CD4-positive, alpha-beta T cell treated with Interleukin-2 at 100 ng/mL for 4 hours (primary cell): ENCODE measurements at places on chromosomes 3 and 15.

- DNase-seq: no peak
These were observed 636 bp upstream of the EIF1B start for GRCh38 chr3:40308725-40309417.

- DNase-seq: no peak
These were observed 90.9 kb downstream of the SAMMSON start for GRCh38 chr3:70090322-70090913.

DNA sequence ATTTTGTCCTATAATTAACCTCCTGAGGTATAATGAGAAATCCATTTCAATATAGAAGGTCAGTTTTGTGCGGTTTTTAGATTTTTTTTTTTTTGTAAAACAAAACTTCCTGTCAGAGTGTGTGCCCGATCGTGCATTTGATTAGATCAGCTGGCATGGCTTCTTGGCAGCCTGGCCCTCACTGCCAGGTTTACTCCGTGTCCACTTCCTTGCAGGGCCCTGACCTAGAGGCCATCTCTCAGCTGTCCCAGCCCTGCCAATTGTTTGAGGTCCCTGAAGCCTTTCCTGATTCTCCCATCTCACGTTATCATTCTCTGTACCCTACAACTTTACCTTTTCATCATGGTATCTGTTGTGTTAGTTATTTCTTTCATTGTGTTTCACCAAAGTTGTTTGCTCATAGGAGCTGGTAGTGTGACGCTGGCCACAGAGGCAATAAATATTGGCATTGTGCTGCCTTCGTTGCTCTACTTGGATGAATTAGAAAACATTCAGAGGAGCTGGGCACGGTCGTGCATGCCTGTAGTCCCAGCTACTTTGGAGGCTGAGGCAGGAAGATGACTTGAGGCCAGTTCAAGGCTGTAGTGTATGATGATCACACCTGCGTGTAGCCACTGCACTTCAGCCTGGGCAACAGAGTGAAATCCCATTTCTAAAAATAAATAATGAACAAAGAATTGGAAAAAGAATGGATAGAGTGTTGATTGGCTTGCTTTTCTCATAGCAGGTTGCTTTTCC, 202.0 kb downstream of the GHSR start:
- DNase-seq: no peak

DNA sequence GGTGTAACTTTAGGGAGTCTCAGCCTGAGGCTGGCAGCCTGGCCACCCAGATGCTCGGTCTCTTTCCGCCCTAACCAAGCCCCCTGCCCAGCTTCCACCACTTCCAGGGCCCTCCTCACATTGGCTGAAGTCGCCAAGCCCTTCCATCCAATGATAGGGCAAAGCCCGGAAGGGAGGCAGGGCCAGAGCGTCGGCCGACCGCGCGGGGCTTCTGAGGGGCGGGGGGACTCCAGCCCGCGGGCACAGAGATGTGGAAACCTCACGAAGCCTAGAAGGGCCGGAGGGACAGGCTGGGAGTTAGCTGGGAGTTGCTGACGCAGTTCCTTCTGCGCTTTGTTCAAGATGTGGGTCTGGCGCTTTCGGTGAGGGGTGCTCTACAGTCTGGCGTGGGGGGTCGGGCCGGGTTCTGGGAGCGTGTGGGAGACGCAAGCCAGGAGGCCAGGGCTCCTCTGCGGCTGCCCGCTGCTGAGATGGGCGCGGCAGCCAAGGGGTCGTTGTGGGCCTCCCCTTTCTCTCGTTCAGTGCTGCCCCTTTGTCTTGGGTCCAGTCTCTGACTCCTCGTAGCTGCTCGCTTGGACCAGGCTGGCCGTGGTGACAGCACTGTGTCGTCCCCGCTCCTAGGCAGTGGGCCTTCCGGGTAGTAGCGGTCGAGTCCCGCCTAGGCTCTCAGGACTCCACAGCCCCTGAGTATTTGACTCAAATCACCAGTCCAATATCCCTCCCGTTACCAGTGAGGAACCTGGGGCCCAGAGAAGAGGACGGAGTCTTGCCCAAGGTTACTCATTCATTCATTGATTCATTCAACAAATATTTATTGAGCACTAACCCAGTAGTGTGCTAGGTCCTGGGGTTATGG, at the start of gene ZNF660:
TSS of gene ZNF660 (plus strand) at position 319 of the 856 bp plus-strand sequence. CDS start 9,230 bp downstream, outside the sequence.
- DNase-seq: no peak

- DNase-seq: no peak
These were observed 2.2 kb downstream of the TAGLN3 start for GRCh38 chr3:112000966-112001365.

DNA sequence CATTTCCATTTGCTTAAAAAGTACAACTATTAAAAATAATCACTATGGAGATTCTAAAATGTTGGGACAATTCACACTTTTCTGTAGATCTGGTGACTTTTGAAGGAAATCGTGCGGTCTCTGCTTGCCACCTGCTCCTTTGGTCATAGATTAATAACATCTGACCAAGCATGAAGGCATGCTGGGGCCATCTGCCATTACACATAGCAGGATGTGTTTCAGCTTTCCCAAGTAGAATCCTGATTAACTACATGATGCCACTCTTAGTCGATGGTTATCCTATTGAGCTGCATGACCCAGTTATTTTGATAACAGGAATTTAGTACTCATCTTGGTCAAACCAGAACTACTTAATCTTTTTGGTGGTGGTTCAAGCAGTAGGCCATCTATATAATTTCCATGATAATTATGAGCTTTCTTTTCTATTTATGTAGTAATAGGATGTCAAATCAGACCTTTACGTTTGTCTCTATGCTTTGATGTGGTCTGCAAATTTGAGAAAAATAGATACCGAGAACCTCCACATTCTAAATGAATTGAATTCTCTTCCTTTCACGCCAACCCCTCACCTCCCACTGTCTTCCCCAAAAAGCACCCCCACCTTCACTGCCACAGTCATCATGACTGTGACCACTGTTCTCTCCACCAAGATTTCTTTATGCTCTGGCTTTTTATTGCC, 158.1 kb downstream of the DIPK2A start:
- no peak for DNase-seq

DNA sequence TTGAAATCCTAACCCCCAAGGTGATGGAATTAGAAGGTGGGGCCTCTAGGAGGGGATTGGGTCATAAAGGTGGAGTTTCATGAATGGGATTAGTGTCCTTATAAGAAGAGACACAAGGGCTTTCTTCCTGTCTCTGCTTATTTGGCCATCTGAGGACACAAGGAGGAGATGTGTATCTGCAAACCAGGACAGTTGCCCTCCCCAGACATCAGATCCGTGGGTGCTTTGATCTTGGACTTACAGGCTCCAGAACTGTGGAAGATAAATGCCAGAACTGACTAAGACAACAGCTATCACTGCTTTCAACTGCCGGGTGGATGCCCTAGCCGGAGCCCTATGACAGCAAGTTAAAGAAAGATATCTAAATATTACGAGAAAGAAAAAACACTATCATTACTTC, 94.4 kb downstream of the CHRNA7 start:
- no peak for DNase-seq

DNA sequence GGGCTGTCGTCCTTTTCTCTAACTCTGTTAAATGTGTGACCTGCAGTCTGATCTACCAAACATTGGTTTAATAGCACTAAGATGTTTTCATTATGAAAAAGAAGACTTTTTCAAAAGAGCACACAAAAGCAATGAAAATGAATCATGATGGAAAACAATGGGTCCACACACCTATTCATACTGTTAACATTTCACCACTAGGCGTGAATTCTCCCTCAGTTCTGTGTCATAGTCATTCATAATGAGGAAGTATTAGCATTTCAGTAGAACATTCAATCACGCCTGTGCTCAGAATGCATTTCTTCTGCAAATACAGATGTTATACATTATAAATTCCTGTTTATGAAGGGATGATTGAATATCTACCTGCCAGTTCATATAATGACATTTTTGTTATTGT, 35.9 kb downstream of the EIF4E3 start:
- DNase-seq: no peak

GRCh38 chr15:51841406-51842040, 12.1 kb downstream of the TMOD3 start:
- no peak for DNase-seq

DNA sequence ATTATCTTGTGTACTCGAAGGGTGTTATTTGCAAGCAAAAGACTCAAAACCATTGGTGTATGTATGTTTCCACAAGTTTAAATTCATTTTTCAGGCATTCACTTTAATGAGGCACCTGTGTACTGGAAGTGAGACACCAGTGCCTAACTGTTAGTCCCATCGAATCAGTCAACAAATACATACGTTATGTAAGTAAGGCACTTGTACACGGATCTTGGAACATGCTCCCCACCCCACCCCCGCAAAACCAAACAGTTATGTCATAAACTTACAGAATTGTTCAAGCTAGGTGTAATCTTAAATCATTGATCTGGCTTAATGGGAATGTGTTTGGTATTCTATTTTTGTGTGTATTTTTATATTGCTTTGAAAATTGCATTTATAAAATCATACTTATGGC, 17.1 kb downstream of the LRRC28 start:
- DNase-seq: no peak
